Stimulated activated naive B cell treated with anti-CD40 and anti-IgM and Interleukin-4, amounts not matched to agents 10 μg/mL and 1 μg/mL and 100 μg/mL, for 72 hours (primary cell): ENCODE measurements at places on chromosomes 13 and 19.

- no peak for DNase-seq
These were observed 51.4 kb downstream of the EFNB2 start for GRCh38 chr13:106484084-106484483.

DNA sequence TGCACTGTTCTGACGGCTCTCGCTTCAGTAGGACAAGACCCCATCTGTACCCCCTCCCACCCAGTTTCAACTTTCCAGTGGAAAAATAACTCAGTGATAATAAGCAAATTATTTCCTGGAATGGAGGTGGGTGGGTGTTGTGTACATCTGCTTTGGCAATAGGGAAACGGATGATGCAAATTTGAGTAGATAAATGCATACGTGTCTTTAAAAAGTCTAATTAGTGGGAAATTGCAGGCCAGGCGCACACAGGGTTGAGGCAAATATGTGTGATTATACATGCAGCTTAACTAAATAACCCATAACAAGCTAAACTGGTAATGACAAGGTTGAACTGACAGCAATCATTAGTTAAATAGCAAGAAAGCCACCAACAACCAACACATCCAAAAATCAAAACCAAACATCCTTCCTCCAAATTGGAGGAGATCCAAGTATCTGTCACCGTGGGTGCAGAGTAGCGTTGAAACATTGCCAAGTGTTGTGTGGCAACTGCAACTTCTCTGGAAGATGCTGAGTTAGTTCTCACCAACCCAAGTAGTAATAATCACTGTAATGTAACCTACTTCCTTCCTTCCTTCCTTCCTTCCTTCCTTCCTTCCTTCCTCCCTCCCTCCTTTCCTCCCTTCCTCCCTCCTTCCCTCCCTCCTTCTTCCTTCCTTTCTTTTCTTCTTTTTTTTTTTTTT is 54.6 kb downstream of the TRPM4 start:
- DNase-seq = no peak

GRCh38 chr13:89748716-89749115 is 1598.8 kb upstream of the MIR17HG start:
- DNase-seq = no peak

DNA sequence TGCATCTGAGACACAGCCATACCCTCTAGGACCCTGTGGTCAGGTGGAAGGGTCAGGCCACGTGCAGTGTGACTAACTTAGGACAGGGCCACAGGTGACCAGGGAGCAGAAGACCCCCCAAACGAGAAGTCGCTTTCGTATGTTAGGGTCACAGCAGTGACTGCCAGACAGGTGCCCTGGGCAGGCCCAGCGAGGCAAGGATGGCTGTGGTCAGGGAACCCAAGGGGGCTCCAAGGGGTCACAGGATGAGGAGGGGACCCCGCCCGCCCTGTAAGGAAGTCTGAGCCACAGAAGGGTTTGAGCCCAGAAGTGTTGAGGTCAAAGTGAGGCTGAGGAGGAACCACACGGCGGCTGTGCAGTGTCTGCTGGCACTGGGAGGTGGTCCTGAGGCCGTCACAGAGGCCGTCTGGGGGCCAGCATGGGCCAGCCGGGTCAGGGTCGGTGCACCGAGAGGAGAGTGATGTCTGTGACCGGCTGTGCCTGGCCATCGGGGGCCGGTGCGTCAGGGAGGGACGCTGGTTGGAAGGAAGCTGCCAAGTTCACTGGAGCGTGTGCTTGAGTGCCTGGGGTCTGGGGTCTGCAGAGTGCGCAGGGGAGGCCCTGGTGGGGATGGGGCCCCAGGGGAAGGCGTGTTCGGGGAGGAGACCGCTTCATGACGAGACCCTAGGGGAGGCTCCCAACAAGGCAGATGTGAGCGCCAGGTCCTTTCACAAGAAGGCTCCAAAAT is 24.8 kb upstream of the TMEM255B start:
- no peak for DNase-seq

- no peak for DNase-seq
These were observed 35.5 kb downstream of the ACTN4 start for GRCh38 chr19:38682872-38683392.

DNA sequence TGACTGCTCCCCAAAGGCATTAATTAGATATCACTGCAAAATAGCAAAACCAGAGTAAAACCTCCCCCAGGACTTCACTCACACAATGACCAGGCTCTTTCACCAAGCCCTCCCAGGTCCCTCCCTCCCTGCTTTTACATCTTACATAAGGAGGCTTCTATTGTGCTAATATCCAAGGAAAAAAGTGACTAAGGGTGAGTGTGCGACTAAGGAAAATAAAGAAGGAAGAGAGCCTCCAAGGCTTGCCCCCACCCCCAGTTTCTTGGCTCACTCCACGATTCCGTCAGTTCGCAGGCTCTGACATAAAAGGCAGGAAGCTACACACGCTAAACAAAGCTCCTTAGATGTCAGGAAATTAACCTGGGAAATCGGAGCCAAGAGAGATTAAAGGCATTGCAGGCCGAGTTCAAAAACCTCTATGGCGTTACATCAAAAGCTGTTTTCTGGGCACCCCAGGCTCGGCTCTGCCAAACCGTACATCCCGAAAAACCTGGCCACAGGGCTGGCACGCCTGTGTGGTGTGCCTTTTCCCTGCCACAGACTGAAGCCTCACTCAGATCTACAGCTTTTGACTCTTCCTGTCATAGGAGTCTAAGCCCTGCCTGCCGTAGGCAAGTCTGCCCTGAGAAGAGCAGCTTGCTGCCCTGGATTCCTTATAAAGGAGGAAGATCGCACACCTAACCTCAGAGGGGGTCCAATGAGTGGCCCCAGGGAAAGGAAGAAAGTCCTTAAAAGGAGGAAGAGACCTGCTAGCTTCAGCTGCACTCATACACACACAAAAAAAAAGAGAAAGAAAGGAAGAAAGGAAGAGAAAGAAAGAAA is 67.0 kb upstream of the SERP2 start:
- no peak for DNase-seq

DNA sequence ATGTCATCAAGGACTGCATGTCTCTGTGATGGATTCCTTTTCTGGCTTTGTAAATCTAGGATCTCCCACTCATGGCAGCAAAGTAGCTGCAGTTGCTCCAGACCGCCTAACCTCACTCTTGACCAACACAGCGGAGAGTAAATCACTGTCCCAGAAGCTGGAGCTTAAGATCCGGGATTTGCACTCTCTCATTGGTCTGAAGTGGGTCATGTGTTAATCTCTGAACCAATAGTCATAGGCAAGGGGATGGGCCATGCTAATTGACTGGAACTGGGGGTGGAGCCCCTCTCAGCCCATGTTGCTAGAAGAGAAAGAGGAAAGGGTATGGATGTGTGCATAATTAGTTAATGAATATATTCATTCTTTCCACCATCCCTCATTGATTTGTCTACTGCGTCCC is 34.0 kb downstream of the VAV1 start:
- DNase-seq = no peak

DNA sequence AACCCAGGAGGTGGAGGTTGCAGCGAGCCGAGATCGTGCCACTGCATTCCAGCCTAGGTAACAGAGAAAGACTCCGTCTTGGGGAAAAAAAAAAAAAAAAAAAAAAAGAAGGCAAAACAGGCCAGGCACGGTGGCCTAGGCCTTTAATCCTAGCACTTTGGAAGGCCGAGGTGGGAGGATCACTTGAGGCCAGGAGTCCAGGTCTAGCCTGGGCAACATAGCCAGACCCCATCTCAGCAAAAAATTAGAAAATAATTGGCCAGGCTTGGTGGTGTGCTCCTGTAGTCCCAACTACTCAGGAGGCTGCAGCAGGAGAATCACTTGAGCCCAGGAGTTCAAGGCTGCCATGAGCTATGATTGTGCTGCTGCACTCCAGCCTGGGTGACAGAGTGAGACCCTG is 43.4 kb downstream of the CRTC1 start:
- no peak for DNase-seq

- DNase-seq = no peak
These were observed 21.3 kb downstream of the TLE6 start for GRCh38 chr19:2998642-2999041.

DNA sequence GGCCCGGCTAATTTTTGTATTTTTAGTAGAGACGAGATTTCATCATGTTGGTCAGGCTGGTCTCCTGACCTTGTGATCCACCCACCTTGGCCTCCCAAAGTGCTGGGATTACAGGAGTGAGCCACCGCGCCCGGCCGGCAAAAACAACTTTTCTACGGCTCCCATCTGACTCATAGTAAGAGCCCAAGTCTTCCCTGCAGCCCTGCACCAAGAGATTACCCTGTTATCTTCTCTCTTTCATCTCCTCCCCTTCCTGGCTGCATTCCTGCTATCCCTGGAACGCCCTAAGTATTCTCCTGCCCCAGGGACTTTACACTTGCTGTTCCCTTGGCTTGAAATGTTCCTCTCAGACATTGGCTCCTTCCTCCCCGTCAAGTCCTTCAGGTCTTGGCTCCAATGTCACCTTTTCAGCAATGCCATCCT is 6.6 kb downstream of the AP2S1 start:
- DNase-seq = no peak

GRCh38 chr13:76992548-76993001 is 694 bp downstream of the CLN5 start:
- DNase-seq = peak; percentile 9

- DNase-seq = no peak
These were observed 26.5 kb upstream of the LSM14A start for GRCh38 chr19:34145741-34146202.

DNA sequence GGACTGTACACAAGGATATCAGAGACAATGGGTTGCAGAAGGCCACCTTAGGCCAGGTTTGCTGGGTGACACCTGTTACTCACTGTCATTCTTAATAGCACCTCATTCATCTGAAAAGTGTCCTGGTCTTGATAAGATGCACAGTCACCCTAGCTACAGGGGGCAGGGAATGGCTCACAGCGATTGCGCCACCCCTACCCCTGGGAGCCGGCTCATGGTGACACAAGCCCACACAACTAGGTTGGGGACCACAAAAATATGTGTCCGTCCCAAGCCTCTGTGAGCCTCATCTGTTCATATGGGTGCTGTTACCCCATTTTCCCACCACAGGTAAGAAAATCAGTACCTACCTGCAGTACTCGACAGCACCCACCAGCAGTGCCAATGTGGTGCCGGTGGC is 23.4 kb downstream of the MED26 start:
- no peak for DNase-seq

GRCh38 chr13:22173610-22174009 is 502.7 kb downstream of the FGF9 start:
- DNase-seq = no peak

- DNase-seq = no peak
These were observed 1709.2 kb upstream of the PCDH20 start for GRCh38 chr13:63124863-63125262.

DNA sequence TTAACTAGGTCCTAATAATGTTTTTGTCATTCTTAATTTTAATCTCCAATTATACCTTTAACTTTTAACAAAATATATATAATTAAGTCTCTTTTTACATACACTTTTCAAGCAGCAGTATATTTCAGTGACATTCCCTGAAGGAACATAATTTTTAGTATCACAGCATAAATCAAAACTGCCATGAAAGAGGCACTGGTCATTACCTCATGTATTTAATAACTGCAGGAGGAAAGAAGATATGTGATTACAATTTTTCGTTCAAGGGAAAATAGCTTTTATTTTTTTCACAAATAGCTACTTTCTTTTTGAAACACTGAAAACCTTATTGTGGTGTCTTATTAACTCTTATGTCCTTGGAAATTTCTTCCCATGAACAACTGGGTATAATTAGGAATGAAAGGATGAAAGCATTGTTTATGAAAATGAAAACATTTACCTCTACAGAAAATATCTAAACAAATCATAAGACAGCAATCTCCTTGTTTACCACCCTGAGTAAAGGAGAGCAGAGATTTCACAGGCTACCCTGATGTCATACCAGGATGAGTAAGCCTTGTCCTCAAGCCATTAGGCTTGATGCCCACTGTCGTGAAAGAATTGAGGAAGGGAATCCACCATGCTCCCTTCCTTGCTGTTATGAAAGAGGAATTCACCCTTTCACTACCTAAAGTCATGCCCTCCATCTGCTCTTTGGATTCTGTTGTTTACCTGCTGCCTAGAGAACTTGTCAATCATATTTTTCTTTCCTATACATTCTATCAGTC is 877.2 kb upstream of the PCDH20 start:
- no peak for DNase-seq

GRCh38 chr13:19382111-19382510 is 179.2 kb downstream of the TPTE2 start:
- no peak for DNase-seq

DNA sequence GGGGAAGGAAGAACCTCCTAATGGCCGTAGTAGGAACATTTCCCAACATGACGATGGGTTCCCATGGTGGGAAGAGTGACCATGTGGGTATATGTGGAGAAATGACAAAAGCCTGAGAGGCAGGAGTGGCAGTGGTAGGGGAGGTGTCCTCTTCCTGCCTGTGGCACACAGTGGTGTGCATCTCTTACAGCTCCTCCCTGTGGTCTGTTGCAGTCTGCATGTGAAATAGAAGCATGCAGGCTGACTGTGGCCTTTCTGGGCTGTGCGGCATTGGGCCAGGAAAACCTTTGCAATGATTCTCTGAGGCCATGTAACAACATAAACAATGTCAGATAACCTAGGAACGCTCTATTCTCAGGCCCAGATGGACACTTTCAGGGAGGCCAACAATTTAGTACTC is 84.0 kb downstream of the LACC1 start:
- no peak for DNase-seq

GRCh38 chr13:109779074-109779473 is 7.3 kb downstream of the IRS2 start:
- no peak for DNase-seq

DNA sequence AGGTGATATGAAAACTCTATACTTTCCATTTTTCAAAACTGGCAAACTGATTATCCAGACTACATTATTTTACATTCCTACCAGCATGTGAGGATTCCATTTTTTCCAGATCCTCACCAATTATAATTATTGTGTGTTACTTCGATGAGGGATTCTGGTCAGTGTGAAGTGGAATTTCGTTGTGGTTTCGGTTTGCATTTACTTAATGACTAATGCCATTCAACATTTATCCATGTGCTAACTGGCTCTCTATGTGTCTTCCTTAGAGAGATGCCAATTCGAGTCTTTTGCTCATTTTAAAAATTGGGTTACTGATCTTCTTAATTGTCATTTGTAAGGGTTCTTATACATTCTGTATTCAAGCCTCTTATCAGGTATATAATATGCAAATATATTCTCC is 1551.3 kb upstream of the MIR17HG start:
- no peak for DNase-seq

- no peak for DNase-seq
These were observed 53.5 kb upstream of the ALOX5AP start for GRCh38 chr13:30681843-30682242.

DNA sequence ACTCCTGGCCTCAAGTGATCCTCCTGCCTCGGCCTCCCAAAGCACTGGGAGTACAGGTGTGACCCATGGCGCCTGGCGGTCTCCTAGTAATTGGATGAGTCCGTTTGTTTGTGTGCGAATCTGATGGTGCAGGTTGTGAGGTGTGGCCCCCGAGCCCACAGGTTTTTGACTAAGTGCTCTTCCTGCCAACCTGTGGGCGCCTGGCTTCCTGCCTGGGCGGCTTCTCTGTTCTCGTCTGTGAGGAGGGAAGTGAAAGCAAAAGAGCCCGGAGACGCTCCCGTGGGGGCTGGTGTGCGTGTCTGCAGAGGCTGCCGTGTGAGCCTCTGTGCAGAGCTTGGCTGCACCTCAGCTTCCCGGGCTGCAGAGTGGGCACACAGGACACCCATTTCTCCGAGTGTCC is 10.0 kb downstream of the ARHGAP45 start:
- DNase-seq = peak; percentile 93
